ENCODE measurements at places on chromosomes 2 and 18.

DNA sequence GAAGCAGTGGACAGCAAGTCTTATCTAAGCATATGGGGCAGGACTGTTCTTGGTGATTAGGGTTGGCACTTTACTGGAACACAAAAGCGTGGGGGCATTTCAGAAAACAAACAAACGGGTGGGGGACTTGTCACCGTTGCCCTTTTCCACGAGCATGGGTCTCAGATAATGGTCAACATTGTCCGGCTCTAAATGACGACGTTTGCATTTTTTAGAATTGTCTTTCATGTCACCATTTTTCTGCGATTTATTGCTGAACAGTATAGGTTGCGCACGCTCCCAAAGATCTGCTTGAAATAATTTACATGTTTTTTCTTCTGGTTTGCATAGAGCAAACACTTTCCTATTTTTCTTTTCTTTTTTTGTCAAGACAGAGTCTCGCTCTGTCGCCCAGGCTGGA is 46.6 kb upstream of the TBC1D8 start:
- no peak for ATAC-seq

DNA sequence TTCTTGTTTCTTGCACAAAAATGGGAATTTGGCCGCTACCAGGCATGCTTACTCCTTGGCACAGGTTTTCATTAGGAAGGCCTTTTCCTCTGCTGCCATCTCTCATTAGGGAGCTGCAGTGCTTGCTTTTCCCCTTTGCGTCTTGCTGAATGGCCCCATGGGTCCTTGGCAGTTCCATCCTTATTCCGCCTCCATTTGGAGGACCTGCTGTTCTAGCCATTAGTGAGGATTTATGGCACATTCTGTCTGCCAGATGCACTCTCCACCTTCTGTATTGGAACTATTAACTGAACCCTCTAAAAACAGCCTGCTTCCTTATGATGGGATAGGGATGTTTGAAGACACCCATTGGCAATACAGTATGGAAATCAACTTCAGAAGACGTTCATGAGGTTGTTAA is 103.5 kb upstream of the NOSTRIN start:
- ATAC-seq = no peak

DNA sequence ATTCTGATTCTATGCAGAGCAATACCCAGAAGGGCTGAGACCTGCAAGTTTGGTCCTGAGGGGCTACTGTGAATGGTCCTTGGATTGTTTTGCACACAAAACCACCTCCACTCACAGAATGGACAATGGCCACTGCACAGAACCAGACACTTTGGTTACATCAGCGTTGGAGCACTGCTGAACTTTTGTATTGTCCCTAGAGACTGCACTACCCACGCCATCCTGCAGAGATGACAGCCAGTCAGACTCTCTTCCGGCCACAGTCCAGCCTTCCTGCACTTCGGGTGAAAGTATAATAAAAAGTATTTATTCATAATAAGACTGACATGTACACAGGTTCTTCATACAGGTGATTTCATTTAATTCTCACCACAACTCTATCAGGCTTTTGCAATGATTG is 35.7 kb downstream of the CELF4 start:
- no peak for ATAC-seq

- ATAC-seq = no peak
These were observed 173.5 kb upstream of the SIX2 start for GRCh38 chr2:45182667-45183295.

All from activated CD4-positive, CD25-positive, alpha-beta regulatory T cell treated with anti-CD3 and anti-CD28 coated beads, Interleukin-2, amount 50 U/mL, for 24 hours (primary cell).